ENCODE measurements at places on chromosomes 5 and 9. TPM values are rescaled to one million over a fixed set of nuclear protein-coding genes. Genes with fewer than 3 reads are reported as not detected.

Gene CARTPT
- not detected for total RNA-seq

Gene PLAC8L1
- total RNA-seq, result 1.8 TPM

Gene IRX2
- total RNA-seq, result 42.5 TPM

Gene RNF208
- total RNA-seq, result 10.1 TPM

Gene CSF1R
- total RNA-seq, result not detected

Gene ZNF462
- 195 TPM for total RNA-seq

Gene MED7
- 11.6 TPM for total RNA-seq

Gene ZNF354C
- total RNA-seq, result 12.2 TPM

Gene MXD3
- total RNA-seq, result 36.9 TPM

Gene PCDHB14
- total RNA-seq, result 5.5 TPM

Gene BTNL8
- total RNA-seq, result not detected

Gene ARAP3
- total RNA-seq, result 39.2 TPM

Gene ZNF367
- total RNA-seq, result 15.4 TPM

Gene CATSPER3
- 0.54 TPM for total RNA-seq

Gene BARHL1
- not detected for total RNA-seq

Gene FAT2
- total RNA-seq, result not detected

Gene PCDHGA8
- 0.43 TPM for total RNA-seq

Gene CNTLN
- total RNA-seq, result 16.7 TPM

Gene OR5C1
- not detected for total RNA-seq

Gene KIF2A
- 101 TPM for total RNA-seq

Gene SLC6A19
- total RNA-seq, result not detected

Gene BICD2
- 41.5 TPM for total RNA-seq

Gene ADAM19
- total RNA-seq, result 11.3 TPM

Gene HMCN2
- total RNA-seq, result not detected

Gene GALNT12
- total RNA-seq, result 4.9 TPM

Gene FBXO4
- 9.1 TPM for total RNA-seq

Gene OR1J2
- total RNA-seq, result not detected

Measured in neural crest cell (in vitro differentiated cells).